ENCODE measurements at places on chromosomes 1 and 21. TPM values are rescaled to one million over a fixed set of nuclear protein-coding genes. Genes with fewer than 3 reads are reported as not detected.

LAMC1 gene
- total RNA-seq: 242 TPM

KCNJ9 gene
- total RNA-seq: not detected

LCE1A gene
- total RNA-seq: not detected

COL18A1 gene
- 289 TPM for total RNA-seq

SCP2 gene
- 80.3 TPM for total RNA-seq

- DNase-seq: no peak
Measured at GRCh38 chr1:159084152-159084551, 7.6 kb upstream of the AIM2 start.

DNA sequence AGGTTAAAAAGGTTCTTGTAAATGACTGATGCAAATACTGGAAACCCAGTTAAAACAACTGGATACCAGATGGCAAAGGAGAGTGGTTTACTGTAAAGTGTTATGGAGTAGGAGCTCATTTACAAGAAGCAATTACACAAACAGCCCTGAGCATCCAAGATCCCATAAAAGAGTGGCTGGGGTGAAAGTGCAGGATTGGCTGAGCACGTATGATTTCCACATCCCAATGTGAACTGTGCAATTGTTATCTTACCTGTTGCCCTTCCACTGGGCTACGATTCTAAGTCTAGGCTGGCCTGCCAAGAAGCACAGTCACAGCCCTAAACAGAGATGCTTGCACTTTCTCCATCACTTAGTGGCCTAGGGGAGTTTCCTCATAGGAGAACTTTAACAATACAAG is 277.6 kb upstream of the RUNX1 start:
- no peak for DNase-seq

GRCh38 chr1:213585959-213586586 is 401.7 kb upstream of the PROX1 start:
- DNase-seq: no peak

GRCh38 chr21:35697321-35697808 is 363.0 kb downstream of the SETD4 start:
- DNase-seq: peak; percentile 89

DNA sequence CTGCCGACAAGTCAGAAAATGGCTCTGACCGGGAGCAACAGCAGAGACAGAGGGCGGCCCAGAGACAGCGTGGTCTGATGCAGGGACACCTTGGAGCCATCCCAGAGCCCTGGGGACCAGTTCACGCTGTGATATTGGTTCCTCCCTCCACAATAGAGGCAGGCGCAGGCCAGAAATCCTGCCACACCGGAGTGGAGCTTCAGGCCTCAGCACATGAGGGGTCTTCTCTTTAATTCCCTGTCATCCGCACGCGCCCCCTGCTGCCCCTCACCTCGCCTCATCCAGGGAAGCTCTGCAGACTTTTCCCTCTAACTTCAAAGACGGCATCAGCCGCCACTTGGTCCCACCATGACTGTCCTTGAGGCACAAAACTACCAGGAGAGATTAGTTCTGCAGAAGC is 75.5 kb upstream of the ANGPTL1 start:
- no peak for DNase-seq

GRCh38 chr1:70719154-70719553 is 308.1 kb downstream of the CTH start:
- DNase-seq: no peak
